ENCODE measurements at places on chromosomes 2 and 18.

DNA sequence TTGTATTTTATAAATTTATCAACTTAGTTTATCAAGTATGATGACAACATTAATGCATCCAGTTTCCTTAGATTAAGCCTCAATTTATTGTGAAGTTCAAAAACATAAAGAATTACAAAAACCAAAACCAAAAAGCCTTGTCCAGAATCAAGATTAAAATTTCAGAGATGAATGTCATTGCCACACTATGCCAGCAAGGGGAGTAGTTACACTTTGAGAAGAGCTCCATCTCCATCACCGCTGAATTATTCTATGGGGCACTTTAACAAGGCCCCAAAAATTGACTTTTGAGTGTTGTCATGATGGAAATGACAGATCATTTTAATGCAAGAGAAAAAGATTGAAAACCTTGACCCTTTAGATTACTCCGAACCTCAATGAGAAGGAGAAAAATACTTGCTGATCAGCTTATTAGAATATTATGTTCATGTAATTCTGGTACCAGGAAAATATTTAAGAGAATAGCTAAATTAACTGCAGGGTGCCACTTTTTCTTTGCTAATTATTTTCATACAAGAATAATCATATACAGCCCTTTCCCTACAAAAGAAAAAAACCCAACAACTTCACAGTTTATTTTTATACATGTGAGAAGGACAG lies 152.5 kb upstream of the AQP4 start:
- DNase-seq, result no peak

GRCh38 chr2:37149626-37150322 lies 7.0 kb downstream of the EIF2AK2 start:
- DNase-seq, result peak; percentile 36

GRCh38 chr2:20897874-20898453 lies 75.1 kb upstream of the LDAH start:
- DNase-seq, result no peak

- no peak for DNase-seq
Measured at GRCh38 chr2:44245083-44245861, 30.0 kb upstream of the SLC3A1 start.

DNA sequence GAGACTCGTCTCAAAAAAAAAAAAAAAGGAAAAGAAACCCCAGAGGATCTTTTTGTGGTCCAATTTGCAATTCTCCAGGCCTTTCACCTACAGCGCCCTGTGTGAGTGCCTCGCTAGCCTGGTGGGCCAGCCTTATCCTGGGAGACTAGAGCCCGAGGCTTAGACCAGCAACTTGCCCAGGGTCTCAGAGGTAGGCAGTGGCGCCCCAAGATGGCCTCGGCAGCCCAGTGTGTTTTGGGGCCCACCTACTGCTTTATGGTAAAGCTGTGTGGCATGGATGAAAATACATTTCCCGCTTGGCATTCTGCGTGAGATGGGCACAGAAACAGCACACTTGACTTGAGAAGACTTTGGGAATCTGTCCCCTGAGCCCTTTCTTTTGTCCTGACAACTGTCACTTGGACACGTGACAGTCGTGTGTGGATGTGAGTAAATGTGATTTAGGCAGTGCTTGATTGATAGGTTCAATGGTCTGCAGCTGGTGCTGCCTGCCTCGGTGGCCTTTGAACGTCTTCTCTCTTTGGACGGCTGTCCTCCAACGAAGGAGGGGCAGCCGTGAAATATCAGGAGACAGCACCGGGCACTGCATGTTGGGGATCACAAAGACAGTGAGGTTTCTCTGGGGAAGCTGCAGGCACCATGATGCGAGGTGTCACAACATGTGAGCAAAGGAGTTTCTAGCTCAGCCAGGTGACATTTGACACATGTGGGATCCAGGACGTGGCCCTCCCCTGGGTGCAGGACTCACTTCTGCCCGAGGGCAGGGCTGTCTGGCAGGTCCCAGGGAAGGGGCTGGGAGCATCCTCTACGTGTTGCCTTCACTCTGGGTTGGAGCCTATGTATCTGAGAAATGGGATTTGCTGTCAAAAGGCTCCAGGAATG lies 209.5 kb upstream of the TWIST2 start:
- DNase-seq, result no peak

GRCh38 chr2:219541611-219542180 lies 1.9 kb downstream of the CHPF start:
- peak; percentile 86 for DNase-seq

- no peak for DNase-seq
Measured at GRCh38 chr2:59195851-59196250, 954.7 kb upstream of the FANCL start.

DNA sequence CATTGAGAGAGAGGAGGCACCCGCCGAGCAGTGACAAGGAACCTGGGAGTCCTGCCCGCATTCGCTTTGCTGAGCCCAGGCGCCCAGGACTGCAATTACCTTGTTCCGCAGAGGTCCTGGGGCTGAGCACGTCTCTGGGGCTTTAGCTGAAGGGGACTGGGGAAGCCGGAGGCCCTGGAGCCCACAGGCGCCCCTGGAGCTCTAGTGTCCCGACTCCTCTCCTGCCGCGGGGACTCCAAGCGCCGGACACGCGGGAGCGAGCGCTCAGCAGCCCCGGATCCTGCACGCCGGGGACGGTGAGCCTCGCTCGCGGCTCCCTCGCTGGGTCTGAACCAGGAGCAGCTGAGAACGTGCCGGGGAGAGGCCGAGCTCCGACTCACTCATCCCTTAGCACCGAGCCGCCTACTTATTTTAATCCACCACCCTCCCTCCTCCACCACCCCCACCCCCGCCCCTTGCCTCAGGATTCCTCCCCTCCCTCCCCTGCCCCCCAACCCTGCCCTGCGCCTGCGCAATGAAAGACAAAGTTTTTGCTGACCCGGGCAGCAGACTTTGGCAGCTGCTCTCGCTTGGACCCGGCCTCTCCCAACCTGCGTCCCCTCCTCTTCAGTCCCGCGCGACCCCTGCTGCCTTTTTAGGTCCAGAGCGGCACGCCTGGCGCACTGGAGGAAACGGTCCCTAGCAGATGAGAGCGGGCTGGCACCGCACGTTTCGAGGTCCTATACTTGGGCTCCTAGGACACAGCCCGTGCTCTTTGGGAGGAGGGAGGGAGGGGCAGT lies at the start of gene OSR1:
OSR1 (minus strand) TSS at position 382 of the 779 bp plus-strand sequence. CDS start 4,818 bp downstream, outside the sequence.
- no peak for DNase-seq

DNA sequence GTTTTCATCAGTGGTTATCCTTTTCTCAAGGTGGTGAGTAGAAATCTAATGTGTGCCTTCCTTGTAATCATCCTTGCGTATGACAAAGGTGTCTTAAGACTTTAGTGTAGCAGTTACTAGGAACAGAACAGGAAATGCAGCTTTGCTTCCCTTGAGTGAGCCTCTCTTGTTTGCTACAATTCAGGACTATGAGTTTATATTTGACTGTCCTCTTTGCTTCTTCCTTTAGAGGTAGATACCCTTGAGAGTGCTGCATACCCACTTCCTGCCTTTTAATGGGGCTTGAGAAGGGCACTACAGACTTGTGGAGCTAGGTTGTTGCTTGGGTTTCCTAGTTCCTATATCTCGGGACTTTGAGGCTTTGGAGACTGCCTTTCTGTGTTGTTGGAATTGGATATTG lies 3.8 kb downstream of the KCNJ13 start:
- DNase-seq, result no peak

DNA sequence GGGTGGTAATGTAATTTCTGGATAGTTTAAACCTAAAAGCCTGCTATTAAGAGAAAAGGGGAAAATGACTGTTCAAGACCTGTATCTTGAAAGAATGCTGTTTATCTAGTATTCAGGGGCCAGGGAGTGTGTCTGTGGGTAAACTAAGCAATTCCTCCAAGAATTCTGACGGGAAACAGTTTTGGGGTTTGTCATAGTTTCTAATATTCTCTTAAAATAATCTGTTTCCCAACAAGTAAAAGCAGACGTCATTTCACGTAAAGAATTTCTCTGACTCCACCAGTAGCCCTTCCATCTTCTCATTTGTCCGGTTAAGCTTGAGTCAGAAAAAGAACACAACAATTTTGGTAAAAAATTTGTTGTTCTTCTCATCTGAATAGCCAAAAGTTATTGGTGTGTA lies 232.1 kb upstream of the EPAS1 start:
- no peak for DNase-seq

DNA sequence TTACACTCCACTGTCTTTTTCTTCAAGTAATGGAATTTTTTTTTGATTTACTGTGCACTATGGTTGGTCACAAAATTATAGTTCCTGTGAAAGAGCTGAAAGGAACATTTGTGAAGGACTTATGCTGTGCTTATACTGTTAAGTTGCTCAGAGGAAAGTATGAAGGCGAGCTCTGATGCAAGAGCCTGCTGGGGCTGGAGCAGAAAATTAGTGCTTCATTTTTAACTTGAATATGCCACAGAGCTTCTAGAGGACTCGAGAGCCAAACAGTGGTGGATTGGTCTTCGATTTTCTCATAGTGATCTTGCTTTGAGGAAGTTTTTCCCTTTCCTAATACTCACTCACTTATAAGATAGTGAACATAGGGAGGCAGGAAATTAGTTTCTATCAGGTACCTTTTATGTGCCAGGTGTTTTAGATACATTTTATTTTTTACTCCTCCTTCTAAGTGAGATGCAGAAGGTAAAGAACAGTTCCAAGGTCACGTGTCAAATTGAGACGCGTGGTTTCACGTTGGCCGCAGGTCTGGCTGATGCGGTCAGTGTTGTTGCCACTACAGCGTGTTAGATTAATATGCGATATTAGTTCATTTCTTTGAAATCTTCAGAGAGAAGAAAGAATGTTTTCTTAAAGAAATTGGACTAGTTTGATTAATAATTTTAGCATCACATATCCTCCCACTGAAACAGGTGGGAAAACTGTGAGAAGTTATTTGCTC lies 20.2 kb downstream of the GATA6 start:
- DNase-seq, result no peak

DNA sequence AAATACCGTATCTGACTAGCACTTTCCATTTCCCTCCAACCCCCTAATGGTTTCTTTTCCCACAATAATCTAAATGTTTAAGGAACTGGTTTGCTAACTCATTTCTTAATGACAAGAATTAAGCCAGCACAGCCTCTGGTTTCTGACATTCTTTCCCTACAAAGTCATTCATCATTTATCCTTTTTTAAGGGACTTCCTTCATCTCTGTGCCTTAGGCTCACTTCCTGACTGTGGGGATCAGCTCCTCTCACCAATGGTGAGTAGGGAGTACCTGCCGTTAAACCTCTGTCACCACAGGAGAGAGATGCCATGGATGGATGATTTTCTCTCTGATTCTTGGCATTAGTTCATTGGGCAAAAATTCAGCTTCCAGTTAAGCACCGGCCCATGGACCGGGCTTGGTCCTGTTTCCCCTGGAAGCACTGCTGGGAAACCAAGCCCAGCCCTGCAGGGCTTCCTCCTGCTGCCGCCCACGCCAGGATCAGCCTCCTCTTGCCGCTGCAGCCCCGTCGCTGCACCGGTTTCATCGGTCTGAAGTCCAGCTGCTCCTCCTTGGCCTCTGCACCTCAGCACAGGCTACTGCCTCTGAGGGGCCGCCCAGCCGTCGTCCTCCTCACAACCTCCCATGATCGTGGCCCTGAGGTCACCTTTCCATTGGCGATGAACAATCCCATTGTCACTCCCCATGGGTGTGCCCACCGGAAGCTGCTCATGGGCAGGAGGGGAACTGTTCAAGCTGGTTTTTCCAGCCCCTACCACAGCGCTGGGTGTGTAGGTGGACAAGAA lies 64.0 kb upstream of the ZNF516 start:
- DNase-seq, result no peak

DNA sequence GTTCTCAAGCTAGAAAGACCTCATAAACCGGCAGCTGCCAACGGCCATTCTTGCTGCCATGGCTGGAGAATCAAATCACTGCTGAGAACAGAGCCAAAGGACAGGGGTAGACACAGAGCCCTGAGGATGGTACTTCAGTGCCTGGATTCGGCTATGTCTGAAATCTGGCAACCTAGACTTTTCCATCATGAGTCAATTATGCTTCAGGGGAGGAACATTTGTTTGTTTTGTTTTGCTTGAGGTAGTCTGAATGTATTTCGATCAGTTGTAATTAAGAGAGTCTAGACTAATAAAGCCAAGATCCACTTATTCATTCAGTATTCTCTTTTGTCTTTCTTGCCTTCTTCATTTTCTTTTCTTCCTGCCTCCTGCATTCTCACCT lies 122.8 kb upstream of the SH3BP4 start:
- DNase-seq, result no peak

DNA sequence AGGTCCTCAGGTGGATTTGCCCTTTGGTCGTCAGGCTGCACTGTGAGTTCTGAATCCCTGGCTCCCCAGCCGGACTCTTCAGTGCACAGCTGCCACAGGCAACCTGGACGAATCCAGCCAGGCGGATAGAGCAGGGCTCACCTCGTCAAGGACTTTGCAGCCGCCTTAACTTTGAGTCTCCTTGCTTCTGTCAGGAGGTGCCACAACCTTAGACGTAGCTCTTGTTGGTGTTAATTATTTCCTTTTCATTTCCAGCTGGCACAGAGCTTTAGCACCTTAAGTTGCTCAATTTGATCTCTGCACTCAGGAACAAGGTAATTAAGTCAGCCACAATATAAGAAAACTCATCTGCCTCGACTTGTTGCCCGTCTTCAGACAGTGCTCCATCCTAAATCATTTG lies 17.7 kb downstream of the SMIM21 start:
- DNase-seq, result no peak

DNA sequence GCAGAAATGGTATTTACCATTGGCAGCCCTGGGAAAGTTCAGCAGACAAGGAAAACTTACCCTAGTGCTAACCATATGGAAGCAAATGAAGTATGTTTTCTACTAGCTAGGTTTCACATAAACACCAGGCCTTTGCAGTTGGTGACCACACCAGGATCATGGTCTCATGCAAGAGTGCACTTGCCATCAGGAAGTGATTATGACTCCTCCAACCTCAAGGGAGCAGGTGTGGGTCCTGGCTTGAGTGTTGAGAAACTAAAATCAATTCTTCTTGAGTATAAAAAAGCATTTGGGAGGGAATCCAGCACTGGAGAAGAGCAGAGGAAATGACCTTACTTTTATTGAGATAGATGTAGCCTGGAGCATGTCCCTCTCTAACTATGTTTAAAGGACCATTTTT lies 56.8 kb upstream of the SPAG16 start:
- DNase-seq, result no peak

DNA sequence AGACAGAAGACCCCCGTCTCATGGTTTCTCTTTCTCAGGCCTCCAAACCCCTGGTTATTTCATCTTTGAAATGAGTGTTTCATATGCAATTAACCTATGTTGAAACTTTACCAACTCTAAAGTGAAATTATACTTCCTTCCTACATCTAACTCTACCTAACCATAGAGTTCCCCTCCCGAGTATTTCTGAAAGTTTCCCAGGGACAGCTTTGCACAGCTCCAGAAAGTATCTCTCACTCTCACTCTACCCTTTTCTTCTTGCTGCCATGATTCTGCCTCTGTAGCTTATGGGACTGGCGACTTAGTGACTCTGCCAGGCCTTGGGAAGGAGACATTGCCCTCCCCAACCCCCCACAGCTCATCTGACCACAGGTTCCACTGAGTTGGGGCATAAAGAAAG lies 107.9 kb downstream of the B3GNT2 start:
- DNase-seq, result no peak

- DNase-seq, result no peak
Measured at GRCh38 chr2:235445116-235445515, 48.7 kb upstream of the AGAP1 start.

GRCh38 chr2:240588006-240588655 lies 1.6 kb downstream of the CAPN10 start:
- no peak for DNase-seq
